Right renal cortex interstitium (tissue), 3 donors: ENCODE measurements at places on chromosomes 12 and 14. TPM values are rescaled to one million over a fixed set of nuclear protein-coding genes. Genes with fewer than 3 reads are reported as not detected.

CLEC1B gene
- 1.3 TPM for polyA plus RNA-seq

GRCh38 chr14:44613061-44613712 lies 106.1 kb upstream of the FSCB start:
- no peak for DNase-seq

GRCh38 chr14:52366796-52367315 lies 52.7 kb downstream of the PTGER2 start:
- DNase-seq, result no peak

- DNase-seq, result no peak
These were observed 1.9 kb upstream of the BICD1 start for GRCh38 chr12:32104572-32105355.

GRCh38 chr12:915090-915489 lies 34.4 kb downstream of the RAD52 start:
- no peak for DNase-seq

DNA sequence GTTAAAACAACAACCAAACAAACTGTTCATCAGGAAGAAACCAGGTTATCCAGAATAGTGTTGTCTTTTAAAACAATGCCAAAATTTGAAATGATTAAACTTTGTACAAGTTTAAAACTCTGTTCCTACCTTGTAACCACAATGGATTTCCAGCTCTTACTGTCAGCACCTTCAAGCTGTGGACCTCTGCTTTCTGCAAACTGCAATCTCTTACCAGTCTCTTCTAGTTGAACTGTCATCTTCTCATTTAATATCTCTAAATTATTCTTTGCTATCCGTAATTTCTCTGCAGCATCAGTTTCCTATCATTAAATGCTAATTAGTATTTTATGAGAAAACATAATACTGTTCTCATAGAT lies 29.5 kb upstream of the C12orf50 start:
- no peak for DNase-seq

GRCh38 chr12:21656905-21657325 lies 727 bp downstream of the LDHB start:
- peak; percentile 39 for DNase-seq

DNA sequence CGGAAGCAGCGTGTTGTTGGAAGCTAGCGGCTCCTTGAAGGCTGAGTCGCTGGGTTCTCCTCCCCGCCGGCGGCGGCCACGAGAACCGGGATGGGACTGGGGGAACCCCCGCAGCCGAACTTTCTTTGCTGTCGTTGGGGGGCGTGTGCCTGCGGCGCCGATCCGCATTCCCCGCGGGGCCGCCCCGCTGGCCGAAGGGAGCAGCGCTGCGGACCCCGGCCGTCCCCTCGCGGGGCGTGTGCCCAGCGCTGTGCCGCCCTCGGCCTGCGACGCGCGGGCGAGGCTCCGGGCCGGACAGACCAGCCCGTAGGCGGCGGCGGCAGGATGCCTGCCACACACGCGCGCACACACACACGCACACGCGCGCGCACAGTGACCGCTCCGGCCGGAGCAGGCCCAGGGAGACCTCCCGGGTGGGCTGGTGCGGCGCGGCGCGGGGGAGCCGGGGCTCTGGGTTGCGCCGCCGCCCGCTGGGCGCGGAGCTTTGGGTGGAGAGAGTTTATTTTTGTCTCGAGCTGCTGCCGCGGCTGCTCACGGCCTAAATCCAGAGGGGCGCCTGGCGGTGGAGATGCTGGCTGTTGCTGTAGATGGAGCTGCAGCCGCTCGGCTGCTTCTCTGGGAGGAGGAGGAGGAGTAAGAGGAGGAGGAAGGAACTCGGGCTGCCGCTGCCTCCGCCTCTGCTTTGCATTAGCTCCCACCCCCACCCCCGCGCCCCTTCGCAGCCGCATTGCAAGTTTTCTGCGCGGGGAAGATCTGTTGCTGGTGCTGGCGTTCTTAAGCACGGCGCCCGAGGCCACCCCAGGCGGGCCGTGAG lies at the start of gene SAMD4A:
SAMD4A (plus strand) TSS at position 719 of the 814 bp plus-strand sequence. CDS start 789 bp downstream, outside the sequence.
- peak; percentile 58 for DNase-seq

OR6C2 gene
- not detected for polyA plus RNA-seq

DNA sequence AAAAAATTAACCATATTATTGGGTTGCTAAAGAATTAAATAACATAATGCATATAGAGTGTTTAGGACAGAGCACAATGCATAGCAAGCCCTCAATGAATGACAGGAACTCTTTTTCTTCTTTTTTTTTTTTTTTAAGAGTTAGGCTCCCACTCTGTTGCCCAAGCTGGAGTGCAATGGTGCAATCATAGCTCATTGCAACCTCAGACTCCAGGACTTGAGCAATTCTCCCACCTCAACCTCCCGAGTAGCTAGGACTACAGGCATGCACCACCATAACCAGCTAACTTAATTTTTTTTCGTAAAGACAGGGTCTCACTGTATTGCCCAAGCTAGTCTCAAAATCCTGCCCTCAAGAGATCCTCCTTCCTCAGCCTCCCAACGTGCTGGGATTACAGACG lies 20.5 kb upstream of the MTERF2 start:
- DNase-seq, result no peak

DNA sequence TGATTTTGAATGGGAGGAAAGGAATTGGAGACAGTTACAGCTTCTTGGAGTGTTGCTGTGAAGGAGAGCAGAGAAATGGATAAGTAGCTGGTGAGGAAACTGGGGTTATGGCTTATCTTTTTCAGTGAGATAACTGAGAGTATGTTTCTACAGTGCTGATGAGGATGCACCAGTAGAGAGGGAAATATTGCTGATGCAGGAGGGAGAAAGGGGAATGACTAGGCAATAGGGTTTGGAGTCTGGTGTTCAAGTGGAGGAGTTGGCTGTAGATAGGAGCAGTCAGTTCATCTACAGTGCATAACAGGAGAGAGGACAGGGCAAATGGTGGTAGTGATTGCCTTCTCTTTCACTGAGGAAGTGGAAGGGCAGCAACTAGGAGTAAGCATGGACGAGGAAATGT lies 33.0 kb downstream of the SPATS2 start:
- DNase-seq, result no peak

CPNE6 gene
- polyA plus RNA-seq, result not detected

DNA sequence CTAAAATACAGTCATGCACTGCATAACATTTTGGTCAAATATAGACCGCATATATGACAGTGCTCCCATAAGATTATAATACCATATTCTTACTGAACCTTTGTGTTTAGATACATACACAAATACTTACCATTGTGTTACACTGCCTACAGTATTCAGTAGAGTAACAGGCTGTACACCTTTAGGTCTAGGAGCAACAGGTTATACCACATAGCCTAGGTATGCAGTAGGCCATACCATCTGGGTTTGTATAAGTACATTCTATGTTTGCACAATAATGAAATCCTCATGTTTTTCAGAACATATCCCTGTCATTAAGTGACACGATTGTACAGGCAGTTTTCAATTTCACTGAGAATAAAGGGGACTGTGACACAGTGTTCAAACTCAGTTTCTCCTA lies 22.3 kb downstream of the KDM5A start:
- no peak for DNase-seq

DNA sequence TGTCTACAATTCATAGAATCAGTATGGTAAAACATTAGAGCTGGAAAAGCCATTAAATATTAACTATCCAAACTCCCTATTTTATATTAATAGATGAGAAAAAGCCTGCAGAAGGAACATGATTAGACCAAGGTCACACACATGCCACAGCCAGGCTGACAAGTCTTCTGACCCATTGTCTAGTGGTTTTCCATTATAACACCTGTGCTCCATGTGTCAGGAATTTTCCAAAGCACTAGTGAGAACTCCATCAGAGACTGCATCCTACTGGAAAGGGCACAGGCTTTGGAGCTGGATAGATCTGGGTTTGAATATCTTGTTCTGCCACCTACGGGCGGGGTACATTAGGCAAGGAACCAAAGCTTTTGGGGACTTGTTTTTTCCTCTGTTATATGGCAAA lies 325.5 kb downstream of the RAD51B start:
- no peak for DNase-seq

GRCh38 chr12:76784600-76785051 lies 20.7 kb downstream of the ZDHHC17 start:
- DNase-seq, result no peak

DNA sequence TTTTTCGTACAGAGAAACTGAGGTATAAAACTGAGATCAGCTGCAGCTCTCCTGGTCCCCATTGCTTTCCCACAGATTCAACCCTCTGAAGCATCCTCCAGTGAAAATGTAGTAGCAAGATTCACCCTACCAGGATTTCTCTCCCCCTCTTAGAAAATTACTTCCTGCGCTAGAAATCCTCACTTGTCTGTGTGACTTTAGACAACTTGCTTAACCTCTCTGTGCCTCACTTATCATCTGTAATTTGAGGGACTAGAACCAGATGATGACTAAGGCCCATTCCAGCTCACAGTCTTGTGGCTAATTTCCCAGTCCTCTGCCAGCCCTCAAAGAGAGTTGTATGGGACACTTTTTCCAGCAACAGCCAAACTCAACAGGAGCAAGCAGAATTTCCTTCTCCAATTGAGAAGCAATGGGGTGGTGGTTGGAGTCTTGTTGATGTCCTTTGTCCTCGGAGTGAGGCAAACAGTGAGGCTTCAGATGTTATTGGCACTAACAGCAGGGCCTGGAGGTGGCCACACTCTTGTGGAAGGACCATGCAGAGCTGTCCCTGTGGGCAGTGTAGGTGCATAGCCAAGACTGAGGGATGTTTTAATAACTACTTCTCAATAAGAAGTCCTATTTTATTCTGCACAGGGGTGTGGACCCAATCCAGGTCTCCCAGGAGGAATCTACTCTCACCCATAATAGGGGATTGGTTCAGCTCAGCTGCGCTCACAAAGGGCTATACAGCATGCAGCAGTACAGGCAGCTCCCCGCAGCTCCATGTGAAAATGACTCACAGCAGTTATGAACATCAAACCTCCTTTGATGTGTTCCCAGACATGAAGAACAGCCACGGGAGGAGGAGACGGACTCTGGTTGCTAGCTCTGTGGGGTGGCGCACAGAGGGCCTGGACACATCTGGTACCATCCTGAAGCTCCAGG lies 200.1 kb downstream of the DAD1 start:
- DNase-seq, result no peak

DNA sequence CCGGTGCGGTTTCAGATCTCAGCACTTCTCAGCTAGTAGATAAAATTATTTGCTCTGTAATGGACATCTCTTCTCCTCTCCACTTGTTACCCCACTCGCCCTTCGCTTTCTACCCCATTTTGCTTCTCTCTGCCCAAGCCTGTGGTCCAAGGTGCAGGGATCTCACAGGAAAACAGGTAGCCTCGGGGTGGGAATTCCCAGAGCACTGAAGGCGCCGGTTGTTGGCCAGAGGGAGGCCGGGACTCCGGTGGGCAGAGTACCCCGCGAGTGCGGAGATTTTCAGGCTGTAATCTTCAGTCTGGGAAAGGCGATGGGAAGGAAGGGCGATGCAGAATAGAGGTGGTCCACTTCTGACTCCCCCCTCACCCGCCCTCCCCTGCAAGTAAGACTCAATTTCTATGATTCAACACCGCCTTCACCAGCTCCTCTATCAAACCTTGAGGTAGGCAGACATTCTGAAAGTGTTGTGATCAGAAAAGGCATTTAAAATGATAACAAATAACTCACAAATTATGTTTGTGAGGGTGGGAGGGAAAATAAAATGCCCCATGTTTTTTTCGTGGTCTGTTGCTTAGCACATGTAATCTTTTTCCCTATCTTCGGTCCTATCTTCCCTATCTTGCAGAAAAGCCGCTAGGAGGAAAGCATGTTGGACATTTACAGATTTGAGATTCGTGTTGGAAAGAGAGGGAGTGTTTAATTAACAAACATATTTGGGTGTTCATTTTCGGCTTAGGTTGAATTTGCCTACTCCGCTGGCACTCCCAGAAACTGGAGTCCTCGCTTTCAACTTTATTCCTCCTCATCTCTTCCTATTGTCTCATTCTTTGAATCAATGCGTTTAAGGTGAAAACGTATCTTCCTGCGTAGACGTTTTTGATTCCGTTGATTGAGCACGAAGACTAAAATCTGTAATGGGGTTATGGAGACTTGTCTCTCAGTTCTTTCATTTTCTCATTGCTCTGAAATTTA lies 8.5 kb downstream of the FOXG1 start:
- DNase-seq, result no peak

GRCh38 chr14:62988967-62989366 lies 56.3 kb downstream of the KCNH5 start:
- DNase-seq, result no peak

DNA sequence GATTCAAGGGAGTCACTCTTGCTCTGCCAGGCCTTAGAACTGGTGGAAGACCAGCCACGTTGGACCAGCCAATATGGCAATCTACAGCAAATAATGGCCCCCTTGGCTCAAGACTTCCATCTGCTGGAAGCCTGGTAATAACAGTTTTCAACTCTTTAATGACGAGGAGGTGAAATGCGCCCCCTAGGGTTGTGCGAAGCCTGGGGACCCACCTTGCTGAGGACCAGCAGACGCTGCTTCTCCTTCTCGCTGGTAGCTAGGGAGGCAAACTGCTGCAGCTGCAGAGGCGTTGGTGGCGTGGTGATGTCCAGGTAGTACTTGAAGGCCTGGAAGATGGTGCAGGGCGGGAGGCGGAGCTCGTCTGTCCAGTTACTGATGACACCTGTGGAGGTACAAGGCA lies 41.5 kb upstream of the FBXO21 start:
- DNase-seq, result no peak

- DNase-seq, result no peak
These were observed 214.9 kb upstream of the HMGA2 start for GRCh38 chr12:65609359-65609771.

DNA sequence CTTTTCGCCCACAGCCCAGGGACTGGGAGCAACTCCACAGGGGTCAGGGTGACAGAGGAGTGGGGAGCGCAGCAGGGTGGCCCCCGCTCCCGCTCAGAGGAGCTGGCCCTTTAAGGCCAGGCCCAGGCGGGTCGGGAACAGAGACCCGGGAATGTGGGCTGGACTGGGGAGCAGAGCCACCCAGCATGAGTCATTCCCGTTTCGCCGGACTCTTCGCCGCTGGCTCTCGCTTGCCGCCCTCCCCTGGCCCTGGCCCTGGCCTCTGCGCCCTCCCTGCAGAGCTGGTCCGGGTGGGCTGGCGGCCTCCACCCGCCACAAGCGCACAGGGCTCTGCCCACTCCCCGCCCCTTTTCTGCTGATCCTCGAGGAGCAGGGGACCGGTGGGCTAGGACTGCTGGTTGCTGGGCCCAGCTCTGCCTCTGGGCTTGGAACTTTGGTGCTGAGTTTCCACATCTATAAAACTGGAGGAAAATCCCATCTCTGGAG lies 92.8 kb downstream of the NINJ2 start:
- DNase-seq, result no peak
